Activated T-helper 9 cell treated with anti-CD3 and anti-CD28 coated beads, Interleukin-2, amount 50 U/mL, for 16 hours (primary cell): ENCODE measurements at places on chromosomes 13 and 19.

DNA sequence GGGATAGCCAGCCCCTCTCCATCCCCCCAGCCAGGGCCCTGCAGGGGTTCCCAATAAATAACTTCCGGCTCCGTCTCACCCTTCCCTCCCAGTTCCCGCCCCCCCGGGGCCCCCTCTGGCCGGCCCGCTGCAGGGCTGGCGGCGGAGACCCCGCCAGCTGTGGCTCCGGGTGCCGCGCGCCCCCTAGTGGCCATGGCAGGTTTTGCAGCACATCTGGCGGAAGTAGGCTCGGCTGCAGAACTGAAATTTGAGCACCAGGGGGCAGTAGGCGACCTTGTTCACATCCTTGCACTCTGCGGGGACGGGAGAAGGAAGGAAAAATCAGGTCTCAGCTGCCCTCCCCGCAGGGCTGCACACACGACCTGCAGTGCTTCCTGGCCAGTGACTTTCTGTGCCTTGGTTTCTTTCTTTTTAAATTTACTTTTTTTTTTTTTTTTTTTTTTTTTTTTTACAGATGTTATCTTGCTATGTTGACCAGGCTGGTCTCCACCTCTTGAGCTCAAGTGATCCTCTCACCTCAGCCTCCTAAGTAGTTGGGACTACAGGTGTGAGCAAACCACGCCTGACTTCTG lies 3.6 kb upstream of the MYO1F start:
- peak; percentile 77 for DNase-seq

- no peak for DNase-seq
These were observed 9.4 kb upstream of the DPY19L3 start for GRCh38 chr19:32396046-32396652.

DNA sequence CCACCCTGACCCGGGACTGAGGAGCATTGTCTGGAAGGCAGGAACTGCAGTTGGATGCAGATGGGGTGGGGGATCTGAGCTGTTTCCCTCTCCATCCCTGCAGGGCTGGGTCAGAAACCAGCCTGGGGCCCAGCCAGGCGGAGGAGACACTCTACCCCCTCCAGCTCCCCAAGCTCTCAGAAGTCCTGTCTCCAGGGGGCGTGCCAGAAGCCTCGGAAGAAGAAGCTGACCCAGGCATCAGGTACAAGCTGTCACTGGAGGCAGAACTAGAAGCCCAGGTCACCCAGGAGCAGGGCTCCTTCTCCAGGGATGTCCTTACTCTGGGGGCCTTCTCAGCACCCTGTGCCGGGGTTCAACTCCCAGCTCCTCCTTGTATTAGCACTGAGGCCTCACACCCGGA lies 15.5 kb downstream of the SIX5 start:
- DNase-seq: no peak

DNA sequence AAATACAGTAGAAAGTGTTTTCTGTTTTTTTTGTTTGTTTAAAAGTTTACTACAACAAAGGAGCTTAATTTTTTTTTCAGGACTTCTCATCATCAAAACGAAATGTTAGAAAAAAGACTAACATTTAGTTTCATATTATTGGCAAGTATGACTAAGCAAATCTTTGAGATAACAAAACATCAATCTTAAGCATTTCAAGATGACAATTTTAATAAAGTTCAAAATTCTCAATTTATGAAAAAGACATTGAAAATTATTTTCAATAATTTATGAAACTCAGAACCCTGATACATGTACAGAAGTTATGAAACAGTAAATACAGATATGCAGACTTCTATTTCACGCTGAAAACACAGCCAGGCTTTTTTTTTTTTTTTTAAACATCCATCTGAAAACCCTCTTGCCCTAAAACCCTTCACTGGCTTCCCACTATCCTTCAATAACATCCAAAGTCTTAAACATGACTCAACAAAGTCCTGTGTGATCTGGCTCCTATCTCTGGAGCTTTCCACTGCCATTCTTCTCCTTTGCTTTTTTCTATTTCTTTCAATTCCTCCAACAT lies 3.9 kb downstream of the RBM26 start:
- no peak for DNase-seq

- no peak for DNase-seq
These were observed 158.7 kb upstream of the GPR12 start for GRCh38 chr13:26919311-26919710.

- DNase-seq: no peak
These were observed 6.8 kb downstream of the PIK3R2 start for GRCh38 chr19:18159810-18160209.

DNA sequence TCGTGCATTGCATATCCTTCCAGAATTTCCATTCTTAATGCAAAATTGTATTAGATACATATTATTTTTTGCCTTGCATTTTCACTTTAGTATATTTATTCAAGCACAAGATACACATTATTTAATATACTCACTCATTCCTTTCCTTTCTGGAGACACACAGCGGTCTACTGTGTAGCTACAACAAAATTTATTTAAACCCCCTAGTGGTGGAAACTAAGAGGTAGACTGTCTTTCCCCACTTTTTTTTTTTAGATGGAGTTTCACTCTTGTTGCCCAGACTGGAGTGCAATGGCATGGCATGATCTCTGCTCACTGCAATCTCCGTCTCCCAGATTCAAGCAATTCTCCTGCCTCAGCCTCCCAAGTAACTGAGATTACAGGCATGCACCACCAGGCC lies 2040.3 kb upstream of the PCDH20 start:
- no peak for DNase-seq

GRCh38 chr19:33468361-33469170 lies 53.0 kb downstream of the PEPD start:
- no peak for DNase-seq

GRCh38 chr13:74860789-74861188 lies 621.2 kb downstream of the TBC1D4 start:
- DNase-seq: no peak
